ENCODE measurements at places on chromosomes 2 and 18. TPM values are rescaled to one million over a fixed set of nuclear protein-coding genes. Genes with fewer than 3 reads are reported as not detected.

DNA sequence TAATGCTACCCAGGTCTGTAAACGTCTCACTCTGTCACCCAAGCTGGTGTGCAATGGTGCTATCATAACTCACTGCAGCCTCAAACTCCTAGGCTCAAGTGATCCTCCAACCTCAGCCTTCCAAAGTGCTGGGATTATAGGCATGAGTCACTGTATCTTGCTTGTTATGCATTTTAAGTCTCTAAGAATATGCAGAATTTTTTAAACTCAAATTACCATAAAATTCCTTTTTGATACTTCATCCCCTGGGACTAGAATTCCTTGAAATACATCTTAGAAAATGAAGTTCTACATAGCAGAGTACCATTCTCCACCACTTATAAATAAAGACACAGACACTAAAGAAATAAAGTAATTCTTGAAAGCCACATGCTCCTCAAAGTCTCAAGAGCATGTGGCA is 30.2 kb upstream of the LRATD1 start:
- no peak for DNase-seq

- DNase-seq, result no peak
Observed at GRCh38 chr2:142745691-142746090, 131.8 kb upstream of the KYNU start.

GRCh38 chr2:67712484-67712883 is 315.4 kb downstream of the ETAA1 start:
- no peak for DNase-seq

GRCh38 chr2:48530033-48530811 is at the start of gene STON1:
Gene STON1, plus strand, starts transcription at chr2:48530154. Its CDS starts 50,480 bp downstream, at chr2:48580634.
- DNase-seq, result peak; percentile 55

- no peak for DNase-seq
Observed at GRCh38 chr2:88329815-88330603, 122.5 kb downstream of the FOXI3 start.

- no peak for DNase-seq
Observed at GRCh38 chr2:150528861-150529801, 41.7 kb upstream of the RND3 start.

- no peak for DNase-seq
Observed at GRCh38 chr2:204982303-204982702, 437.0 kb downstream of the PARD3B start.

The MYOM1 gene
- 1.3 TPM for total RNA-seq

The CENPA gene
- total RNA-seq, result 4.7 TPM

The SF3B6 gene
- 76.5 TPM for total RNA-seq

The TMEM247 gene
- total RNA-seq, result not detected

The RANBP2 gene
- total RNA-seq, result 105 TPM

The CLEC4F gene
- total RNA-seq, result 0.66 TPM

The RIF1 gene
- 31.6 TPM for total RNA-seq

Data from glutamatergic neuron (in vitro differentiated cells).